ENCODE measurements at places on chromosomes 7 and 10.

- DNase-seq: no peak
These were observed 41.8 kb downstream of the PNLIPRP3 start for GRCh38 chr10:116469437-116469836.

DNA sequence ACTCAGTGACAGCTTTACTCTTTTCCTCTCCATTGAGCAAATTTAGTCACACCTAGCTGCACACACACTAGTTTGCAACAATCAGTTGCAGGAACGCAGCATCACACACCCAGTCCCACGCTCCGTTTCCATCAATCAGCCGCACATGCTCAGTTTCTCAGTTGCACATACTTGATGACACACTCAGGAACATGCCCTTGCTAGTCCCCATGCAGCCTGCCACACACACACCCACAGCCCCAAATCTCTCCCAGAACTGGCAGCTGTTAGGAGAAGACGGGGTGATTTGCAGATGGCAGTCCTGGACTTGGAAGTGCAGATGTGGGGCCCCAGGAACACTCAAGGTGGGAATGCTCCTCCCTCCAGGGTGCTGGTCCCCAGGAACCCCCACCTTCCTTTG is 7.7 kb downstream of the LBX1 start:
- no peak for DNase-seq

DNA sequence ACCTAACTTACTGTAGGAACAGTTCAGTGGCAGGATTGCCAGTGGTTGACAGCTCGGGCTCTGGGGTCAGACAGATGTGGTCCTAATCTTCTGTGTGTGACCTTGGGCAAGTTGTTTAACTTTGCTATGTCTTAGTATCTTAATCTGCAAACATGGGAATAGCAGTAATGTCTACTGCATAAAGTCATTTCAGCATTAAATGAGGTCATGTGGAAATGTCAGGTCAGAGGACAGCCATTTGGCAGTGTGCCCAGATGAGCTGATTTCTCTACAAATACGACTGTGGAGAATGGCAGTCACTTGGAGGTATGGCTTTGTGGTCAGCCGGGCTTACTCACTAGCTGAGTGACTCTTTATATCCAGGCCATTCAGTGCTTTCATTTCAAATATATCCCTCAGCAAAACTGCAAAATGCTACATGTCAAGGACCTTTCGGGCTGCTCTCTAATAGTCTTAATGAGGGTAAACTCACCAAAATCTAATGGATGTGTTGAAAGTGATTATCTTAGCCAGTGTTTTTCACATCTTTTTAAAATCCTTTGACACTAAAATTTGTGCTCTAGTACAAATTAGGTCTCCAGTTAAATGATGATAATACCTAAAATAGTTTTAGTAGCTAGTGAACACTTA is 171.4 kb downstream of the ST7 start:
- DNase-seq: peak; percentile 54

- no peak for DNase-seq
These were observed 173.6 kb upstream of the CXCL12 start for GRCh38 chr10:44558521-44558920.

DNA sequence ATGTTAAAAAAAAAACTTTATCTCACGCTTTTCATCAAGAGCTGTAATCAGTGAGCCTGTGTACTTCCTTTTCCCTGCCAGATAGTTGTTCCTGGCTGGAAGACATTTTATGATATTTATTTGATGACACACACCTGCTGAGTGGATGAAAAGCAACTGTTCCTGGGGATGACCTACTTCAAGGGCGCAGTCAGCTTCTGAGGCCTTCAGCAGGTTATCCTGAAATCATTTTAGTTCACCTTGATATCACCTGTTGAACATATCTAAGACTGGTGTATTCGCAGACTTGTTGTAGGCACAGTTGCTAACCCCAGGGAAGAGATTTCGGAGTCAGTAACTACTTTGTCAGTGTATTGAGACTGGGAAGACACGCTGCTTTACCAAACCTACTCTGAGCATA is 234.5 kb upstream of the TCF7L2 start:
- no peak for DNase-seq
